ENCODE measurements at places on chromosomes 4 and X.

- no peak for DNase-seq
Measured at GRCh38 chrX:80246271-80246670, 174.0 kb upstream of the TENT5D start.

GRCh38 chr4:71593311-71593710 is 190.6 kb downstream of the GC start:
- DNase-seq: no peak

DNA sequence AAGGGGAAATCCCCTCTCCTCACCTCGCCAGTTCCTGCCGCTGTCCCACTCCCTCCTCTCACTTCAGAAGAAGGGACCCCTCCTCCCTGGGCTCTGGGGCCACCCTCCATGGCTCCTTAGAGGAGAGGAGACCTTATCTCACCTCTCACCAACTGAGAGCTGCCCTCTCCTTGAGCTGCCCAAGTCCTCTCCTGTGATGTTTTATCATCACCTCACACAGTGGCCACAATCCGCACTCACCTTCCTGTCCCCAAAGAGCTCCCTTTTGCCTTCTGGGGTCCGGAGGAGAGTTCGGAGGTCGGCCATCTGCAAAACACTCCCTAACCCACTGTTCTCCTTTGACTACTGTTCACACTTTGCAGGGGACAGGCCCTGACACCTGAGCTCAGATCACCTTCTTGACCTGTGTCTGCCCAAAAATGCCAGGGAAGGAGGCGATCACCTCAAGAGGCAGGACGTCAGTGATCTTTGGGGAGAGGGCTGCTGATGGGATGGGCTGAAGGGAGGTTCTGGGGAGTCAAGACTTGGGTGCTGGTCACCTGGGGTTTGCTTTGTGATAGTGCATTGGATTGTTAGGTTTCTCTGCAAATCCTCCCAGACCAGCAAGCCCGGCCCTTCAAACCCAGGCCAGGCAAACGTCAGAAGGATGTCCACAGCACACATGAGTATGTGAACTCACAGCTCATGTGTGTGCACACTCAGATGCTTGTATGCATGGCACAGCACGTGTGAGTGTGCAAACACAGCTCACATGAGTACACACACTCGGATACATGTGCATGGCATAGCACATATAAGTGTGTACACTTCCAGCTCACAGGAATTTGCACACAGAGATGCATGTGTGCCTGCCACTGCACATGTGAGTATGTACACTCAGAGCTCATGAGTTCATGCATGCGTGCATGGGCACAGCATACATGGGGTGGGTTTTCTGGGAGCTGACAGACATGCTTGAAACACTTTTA is 41.8 kb downstream of the HTRA3 start:
- no peak for DNase-seq

GRCh38 chrX:141176586-141177451 is at the start of gene LDOC1:
LDOC1 (minus strand) TSS chrX:141177129; CDS start chrX:141177021, 108 bp downstream.
- peak; percentile 76 for DNase-seq

GRCh38 chr4:26206339-26206738 is 114.5 kb upstream of the RBPJ start:
- DNase-seq: no peak

DNA sequence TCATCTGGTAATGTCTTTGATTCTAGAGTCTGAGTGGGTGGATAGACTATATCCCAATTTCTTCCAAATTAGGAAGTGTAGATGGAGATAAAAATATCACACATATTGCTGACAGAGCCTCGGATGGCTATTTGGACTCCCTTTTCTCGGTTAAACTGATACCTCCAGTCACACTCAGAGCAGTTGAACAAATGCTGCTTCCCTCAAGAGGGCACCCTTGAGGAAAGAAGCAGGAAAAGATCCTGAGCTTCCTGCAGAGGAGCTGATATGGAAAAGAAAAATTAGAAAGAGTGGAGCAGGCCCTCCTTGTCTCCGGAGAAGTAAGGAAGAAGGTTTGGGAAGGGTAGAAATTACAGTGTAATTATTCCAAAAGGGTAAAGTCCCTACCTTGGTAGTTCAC is 96.2 kb upstream of the CCSER1 start:
- DNase-seq: no peak

- DNase-seq: no peak
Measured at GRCh38 chr4:183011213-183011907, 87.7 kb upstream of the WWC2 start.

GRCh38 chr4:188485906-188486305 is 346.7 kb downstream of the TRIML1 start:
- DNase-seq: no peak

DNA sequence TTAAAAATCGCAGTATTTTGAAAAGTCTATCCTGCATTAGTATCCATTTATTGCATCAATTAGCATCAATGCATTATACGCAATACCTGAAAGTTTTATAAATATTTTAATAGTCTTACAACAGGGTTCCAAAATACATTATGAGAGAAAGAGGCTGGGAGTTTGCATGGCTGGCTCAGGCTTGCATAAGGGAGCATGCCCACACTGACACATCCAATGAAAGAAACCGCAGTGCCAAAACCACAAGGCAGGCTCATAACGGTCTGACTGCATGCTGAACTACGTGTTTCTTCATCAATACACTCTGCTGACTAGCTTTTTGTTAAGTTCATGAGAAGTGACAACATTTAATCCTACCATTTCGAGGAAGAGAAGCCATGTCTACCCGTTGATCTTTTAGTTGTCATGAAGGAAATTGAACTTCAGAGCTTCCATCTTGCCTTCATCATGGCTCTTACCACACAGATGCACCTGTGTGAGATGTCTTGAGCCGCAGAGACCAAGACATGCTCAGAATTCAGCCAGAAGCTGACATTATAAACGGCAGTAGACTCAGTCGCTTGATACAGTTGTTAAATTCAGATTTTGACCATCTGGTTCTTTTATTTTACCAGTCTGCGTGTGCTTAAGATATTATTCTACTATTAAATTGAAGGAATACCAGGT is 168.8 kb upstream of the FRG1 start:
- no peak for DNase-seq

GRCh38 chr4:38322714-38323113 is 341.3 kb upstream of the KLF3 start:
- DNase-seq: no peak

DNA sequence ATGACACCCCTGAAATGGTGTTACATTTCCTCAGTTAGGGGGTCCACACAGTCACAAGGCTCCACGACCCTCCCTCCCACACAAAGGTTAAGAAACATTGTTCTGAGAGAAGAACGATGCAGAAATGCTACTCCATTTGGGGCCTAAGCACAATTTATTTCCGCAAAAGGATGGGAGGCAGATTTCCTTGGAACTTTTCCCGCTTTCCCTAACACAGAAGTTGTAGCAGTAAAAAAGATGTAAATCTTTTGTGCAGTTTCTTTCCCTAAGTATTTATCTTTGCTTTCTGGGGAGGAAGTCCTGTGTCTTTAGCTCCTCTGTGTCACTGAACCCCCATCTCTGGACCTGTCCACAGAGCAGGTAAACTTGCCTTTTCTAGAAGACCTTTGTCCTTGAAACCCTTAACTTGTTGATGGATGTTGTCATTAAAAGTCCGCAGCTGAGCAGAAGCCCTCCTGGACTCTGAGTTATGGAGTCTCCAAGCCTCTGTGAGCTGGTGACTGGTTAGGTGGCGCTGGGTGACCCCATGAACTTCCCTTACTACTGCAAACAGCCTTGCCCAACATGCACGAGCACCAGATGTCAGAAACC is 67.2 kb upstream of the SHISA3 start:
- no peak for DNase-seq

DNA sequence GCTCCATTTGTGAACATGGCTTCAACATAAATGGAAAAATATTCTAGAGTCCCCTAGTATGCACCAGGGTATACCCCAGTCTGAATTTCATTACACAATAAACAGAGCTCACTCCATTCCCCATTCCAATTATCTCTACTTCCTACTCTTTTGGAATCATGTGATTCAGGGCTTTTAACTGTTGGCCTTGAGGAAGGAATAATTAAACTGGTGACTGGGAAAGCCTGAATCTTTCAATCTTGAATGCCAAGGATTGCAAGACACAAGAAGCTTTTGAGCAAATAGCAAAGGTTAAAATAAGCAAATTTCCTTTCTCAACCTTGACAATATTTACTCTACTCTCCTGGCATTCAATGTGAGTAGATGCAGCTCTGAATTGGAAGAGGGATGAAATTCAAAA is 77.5 kb upstream of the INPP4B start:
- no peak for DNase-seq

GRCh38 chr4:123349421-123350190 is 47.0 kb upstream of the SPRY1 start:
- no peak for DNase-seq
